ENCODE measurements at places on chromosomes 1 and 21.

GRCh38 chr1:34190692-34191091 is 14.0 kb downstream of the C1orf94 start:
- DNase-seq = no peak

- DNase-seq = no peak
Measured at GRCh38 chr1:212133319-212133718, 97.8 kb downstream of the DTL start.

GRCh38 chr1:44031252-44032169 is at the start of gene SLC6A9:
Gene SLC6A9, minus strand, starts transcription at chr1:44031462. Its CDS starts 7,185 bp downstream, at chr1:44024277.
- peak; percentile 62 for DNase-seq

- no peak for DNase-seq
Measured at GRCh38 chr1:51955797-51956527, 34.5 kb downstream of the RAB3B start.

- DNase-seq = no peak
Measured at GRCh38 chr1:102118150-102118549, 121.4 kb upstream of the OLFM3 start.

DNA sequence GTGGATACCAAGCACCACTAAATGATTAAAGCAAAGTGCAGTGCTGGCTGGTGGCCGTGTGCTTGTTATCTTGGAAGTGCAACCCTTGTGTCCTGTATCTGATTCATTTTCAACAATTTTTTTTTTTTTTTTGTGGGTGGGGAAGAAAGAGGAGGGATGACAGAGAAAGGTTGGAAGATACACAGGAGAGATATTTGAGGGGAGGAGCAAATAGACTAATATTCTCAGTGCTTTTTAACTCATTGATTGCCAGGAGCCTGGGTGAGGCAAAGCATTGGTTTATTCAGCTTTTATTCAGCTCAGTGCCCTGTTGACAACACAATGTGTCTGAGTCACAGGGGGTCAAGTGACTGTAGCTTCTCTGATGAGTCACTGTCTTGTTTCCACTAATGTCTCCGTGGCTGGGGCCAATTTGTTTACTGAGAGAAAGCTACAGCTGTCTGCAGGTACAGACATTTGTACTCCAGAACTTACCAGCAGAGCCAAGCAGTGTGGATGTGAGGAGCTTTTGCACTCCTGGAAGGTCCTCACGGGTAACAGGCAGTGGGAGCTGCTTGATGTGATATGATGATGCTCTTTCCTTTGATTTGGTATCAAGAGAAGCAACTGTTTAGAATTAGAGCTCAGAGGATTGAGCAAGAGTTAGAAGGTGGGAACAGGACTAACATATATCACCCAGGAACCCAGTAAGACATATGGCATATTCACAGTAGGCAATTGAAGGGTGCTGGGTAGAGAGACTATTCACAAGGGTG is 23.6 kb upstream of the DNM3 start:
- DNase-seq = no peak

GRCh38 chr1:95671098-95671497 is 437.1 kb downstream of the RWDD3 start:
- no peak for DNase-seq

- DNase-seq = no peak
Measured at GRCh38 chr1:24695202-24695974, 49.9 kb upstream of the CLIC4 start.

DNA sequence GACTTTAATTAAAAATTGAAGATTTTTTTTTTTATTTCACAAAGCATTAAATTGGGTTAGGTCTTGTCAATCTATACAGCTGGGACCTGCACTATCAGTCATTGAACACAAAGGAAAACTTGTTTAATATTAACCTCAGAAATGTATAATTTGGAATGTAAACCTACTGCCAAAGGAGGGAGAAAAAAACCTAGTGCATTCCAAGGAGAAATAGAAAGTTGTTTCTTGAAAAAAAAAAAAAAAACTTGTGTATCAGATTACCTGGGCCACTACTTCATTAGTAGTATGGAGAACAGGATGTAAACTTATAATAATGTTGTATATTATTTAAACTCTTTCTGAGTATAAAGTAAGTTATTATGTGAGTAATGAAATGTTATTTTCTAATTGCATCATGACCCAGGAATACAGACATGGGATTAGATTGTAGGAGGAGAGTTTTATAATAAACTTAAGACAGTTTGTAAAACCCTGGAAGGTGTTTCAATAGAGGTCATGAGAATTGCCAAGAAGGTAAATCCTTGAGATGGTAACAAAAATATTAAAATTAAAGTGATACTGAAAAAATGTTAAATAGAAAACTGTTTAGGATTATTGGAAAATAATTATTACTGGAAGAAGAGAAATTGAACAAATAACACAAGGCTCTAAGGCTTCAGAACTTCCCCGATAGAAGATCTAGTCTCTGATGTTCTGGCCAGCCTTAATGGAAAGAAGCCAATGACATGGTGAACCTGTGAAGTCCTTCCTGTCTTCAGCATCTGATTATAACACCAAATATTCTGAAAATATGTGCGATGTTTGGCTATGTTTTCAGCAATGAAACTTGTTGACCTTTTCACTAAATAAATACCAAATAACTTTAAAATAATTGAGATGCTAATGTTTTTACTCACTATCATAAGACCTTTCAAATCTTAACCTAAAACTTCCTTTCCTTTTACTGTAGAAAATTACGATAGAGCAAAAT is 412.8 kb upstream of the LYPLAL1 start:
- DNase-seq = no peak

- DNase-seq = no peak
Measured at GRCh38 chr1:203629507-203630082, 3.0 kb downstream of the ATP2B4 start.

- no peak for DNase-seq
Measured at GRCh38 chr1:213389061-213389581, 338.1 kb downstream of the RPS6KC1 start.

DNA sequence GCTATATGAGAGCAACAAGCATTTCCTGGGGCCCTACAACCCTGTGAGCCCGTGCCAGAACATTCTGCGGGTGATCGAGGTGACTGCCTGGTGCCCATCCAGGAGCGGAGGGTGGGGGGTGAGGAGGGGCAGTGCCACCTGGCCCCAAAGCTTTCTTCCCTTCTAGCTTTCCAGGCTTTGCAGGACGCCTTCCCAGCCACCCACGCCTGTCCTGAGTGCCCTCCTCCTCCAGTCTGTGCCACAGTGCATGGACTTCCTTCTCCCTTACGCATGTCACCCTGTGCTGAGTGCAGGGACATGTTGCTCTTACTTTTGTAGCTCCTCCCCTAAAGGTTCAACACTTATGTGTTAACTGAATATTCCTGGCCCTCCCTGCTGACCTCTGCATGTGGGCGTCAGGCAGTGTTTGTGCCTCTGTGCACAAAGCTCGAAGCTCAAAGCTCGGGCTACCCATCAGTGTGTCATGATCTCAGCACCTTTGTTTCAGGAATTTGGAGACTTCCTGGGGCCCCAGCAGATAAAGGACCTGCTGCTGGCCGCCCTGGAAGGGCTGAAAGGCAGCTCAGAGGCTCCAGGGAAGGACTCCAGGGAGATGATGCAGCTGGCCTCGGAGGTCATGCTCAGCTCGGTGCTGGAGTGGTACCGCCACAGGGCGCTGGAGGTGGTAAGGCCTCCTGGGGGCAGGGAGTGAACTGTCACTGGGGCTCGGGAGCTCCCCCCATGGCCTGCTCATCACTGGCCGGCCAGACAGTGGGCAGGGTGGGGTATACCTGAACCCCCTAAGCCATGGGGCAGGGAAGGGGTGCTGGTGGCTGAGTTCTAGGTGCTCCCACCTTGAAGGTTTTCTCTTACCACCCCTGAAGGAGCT is 36.7 kb upstream of the TTC4 start:
- DNase-seq = no peak

DNA sequence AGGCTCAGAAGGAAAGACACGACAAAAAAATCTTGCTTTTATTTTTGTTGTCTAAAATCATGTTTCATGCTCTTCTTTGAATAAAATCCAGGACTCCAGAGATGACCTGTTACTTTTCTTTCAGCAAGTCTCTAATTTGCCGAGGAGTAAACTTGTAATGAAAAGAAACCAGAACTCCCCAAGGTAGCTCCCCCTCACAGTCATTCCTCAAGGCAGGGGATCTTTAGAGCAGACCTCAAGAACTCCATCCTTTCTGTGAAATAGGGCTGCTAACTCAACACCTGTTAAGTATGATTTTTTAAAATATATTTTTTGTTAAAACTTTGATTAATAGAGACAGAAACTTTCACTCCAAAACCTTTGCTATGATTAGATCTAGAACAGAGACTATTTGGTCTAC is 82.7 kb upstream of the ABCD3 start:
- no peak for DNase-seq

- no peak for DNase-seq
Measured at GRCh38 chr1:160590488-160590887, 11.2 kb upstream of the CD84 start.

- DNase-seq = no peak
Measured at GRCh38 chr1:24190983-24191461, 3.9 kb upstream of the IFNLR1 start.

DNA sequence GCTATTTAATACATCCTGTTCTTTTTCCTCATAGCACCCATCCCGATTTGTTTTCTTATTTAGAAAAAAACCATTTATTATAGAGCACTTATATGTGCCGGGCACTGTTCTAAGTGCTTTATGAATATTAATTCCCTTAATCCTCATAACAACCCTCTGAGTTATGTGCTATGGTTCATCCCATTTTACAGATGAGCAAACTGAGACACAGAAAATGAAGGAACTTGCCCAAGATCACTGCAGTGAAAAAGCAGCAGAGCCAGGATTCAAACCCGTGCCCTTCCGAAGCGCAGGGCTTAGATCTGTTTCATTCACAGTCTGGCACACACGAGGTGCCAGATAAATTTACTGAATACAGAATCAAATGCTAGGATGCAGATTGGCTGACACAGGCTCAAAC is 85.1 kb upstream of the ZC3H12A start:
- no peak for DNase-seq

GRCh38 chr1:40162753-40163441 is 1.7 kb downstream of the RLF start:
- DNase-seq = no peak

DNA sequence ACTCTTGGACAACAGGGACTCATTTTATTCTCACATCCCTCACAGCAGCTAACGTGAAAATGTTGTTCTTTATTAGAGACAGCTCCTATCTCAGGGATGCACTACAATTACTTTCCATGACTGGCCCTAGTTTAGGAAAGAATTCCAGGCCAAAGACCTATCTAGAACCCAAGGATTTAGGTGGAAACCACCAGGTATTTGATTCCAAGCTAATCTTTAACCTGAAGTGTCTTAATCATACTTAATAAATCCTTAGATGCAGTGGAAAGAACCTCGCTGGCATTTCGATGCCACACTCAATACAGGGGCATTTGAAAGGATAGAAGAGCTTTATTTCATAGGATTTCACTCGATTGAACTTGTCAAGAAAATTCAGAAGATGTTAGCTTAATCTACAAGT is 218.3 kb downstream of the KIF26B start:
- no peak for DNase-seq

DNA sequence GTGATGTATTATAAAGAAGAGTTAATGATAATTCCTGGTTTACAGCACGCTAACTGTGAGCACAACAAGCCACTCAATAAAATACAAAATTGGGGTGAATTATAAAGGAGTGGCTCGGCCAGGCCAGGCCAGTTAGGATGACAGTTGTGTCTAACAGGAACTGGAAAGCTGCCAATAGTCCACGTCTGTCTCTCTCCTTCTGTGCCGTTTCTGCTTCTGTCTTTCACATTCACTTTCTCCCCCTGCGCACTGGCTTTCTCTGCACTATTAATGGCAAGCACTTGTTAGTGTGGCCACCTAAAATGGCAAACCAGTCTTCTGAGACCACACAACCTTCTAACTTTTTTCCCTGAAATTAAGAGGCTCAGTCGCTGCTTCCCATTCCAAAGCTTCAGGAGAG is 394.3 kb downstream of the NTNG1 start:
- DNase-seq = no peak

- DNase-seq = peak; percentile 71
Measured at GRCh38 chr1:225767634-225768540, 9.7 kb upstream of the SRP9 start.

GRCh38 chr1:73401666-73402065 is 796.3 kb downstream of the LRRIQ3 start:
- no peak for DNase-seq

GRCh38 chr1:30756206-30756544 is 1.4 kb downstream of the LAPTM5 start:
- no peak for DNase-seq
